Nucleus accumbens (tissue), 56 donors: ENCODE measurements at places on chromosomes 5 and 9.
A peak's percentile ranks its signal among the peaks of the same experiment; 100 is the strongest.

- DNase-seq = no peak
Observed at GRCh38 chr5:56069652-56070226, 75.0 kb upstream of the IL6ST start.

GRCh38 chr5:139190125-139190524 lies 8.0 kb downstream of the SIL1 start:
- no peak for DNase-seq

DNA sequence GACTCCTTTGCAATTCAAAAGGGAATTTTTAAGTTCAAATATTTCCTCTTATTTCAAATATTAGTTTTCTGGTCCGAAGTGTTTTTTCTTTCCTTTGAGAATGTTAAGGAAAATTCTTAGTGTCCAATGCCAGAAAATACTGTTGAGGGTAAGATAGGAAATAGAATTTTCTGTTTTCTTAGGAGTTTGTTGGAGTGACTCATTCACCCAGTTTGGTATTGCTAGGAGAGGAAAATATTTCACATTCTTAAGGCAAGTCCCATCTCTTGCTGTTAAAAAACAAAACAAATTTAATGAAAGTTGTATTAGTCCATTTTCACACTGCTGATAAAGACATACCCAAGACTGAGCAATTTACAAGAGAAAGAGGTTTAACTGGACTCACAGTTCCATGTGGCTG lies 349.2 kb upstream of the ADAMTSL1 start:
- no peak for DNase-seq

DNA sequence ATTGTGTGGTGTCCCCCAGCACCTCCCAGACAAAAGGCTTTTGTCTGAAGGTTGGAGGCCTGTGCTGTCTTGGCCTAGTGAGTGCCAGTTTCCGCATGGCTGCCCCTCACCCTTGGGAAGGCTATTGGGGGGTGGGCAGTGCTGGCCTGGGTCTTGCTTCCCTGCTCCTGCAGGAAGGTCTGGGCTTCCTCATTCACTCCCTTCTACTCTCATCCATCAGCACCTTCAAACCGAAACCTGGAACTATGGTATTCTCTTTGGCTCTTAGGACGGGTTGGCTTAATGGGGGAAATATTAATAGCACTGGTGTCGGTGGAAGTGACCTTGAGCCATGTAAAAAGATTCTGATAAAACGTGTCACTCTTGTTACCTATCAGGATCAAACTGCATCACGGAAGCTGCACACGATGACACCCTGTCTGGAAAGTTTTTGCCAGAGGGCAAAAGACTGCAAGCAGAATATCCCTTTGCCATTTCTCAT lies 34.0 kb upstream of the GLRX start:
- no peak for DNase-seq

- DNase-seq = no peak
Observed at GRCh38 chr5:64108674-64109073, 57.0 kb upstream of the RNF180 start.

DNA sequence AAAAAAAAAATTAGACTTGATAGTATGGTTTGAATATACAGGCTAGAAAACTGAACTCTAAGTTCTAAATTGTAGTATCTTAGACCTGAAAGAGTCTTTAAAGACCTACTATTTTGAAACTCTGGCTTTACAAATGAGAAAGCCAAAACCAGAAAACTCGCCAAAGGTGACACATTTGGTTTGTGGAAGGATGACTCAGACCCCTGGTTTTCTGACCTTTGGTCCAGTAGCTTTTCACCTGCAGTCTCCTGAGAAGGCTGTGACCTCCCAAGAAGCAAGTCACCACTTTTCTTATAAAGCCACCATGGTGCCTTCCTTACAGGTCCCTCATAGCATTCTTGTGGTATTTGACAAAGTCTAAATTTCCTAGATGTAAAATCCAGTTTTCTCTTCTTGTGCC lies 102.1 kb upstream of the CEP78 start:
- no peak for DNase-seq

DNA sequence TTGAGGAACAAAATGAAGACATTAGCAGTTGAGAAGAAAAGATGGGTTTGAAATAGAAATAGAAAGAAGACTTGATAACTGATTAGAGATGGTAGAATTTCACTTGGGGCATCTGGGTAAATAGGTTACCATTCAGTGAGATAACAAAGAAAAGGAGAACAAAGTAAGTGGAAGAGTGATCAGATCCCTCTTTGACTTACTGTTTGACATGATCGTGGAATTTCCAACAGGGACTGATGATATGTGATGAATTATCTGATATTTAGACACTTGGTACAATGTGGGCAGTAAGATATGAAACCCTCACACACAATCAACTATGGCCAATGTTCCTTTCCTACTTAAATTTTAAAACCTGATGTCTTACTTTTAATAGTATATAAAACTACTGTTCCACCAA lies 70.1 kb upstream of the STARD4 start:
- no peak for DNase-seq

GRCh38 chr5:172909931-172910502 lies 49.2 kb upstream of the RPL26L1 start:
- no peak for DNase-seq

GRCh38 chr9:30507166-30507565 lies 1877.3 kb upstream of the ACO1 start:
- no peak for DNase-seq

DNA sequence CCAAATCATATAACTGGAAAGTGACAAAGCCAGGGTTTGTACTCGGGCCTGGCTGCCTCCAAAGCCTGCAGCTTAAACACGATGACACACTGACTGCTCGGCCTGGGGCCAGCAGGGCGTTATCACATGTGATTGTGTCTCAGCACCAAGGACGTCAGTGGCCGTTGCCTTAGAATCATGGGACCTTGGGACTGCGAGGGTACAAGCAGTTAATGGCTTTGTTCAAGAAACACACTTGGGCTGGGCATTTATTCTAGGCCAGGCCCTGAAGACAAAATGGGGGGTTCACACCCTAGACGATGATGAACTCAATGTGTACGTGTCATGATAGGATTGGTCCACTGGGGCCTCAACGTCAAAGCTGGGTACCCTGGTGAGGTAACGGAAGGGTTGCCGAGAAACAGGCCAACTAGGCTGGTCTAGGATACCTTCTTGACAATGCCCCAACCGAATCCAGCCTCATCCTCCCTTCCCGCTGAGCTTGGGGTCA lies 13.0 kb downstream of the SH3PXD2B start:
- no peak for DNase-seq

GRCh38 chr5:116378777-116379121 lies 195.9 kb downstream of the SEMA6A start:
- no peak for DNase-seq

DNA sequence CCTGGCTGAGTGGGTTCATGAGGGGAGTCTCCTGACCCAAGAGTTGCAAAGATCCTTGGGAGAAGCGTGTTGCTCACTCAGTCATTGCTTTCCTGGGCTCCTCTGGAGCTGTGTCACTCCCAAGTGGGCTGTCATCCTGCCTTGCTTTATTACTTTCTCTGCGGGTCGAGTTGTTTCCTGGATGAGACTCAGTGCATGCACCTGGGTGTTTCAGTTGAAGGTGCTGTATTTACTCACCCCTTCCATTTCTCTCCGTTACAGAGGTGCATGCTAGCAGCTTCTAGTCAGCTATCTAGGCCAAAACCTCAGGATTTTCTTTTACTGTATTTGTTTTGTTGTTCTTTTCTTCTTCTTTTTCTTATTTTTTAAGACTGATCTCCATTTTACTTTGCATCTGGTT lies 785.5 kb upstream of the EDIL3 start:
- DNase-seq = no peak

DNA sequence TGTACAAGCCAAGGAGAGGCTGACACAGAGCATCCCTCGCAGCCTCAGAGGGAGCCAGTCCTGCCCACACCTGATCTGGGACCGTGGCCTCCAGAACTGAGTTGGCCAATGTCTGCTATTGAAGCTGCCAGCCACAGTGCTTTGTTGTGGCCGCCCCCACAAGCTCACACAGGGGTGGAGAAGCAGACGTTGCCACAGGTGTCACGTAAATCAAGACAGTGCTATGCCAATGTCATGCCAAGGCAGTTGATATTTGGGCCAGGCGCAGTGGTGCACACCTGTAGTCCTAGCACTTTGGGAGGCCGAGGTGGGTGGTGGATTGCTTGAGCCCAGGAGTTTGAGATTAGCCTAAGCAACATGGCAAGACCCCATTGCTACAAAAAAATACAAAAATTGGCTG lies 17.3 kb upstream of the TERT start:
- DNase-seq = no peak

DNA sequence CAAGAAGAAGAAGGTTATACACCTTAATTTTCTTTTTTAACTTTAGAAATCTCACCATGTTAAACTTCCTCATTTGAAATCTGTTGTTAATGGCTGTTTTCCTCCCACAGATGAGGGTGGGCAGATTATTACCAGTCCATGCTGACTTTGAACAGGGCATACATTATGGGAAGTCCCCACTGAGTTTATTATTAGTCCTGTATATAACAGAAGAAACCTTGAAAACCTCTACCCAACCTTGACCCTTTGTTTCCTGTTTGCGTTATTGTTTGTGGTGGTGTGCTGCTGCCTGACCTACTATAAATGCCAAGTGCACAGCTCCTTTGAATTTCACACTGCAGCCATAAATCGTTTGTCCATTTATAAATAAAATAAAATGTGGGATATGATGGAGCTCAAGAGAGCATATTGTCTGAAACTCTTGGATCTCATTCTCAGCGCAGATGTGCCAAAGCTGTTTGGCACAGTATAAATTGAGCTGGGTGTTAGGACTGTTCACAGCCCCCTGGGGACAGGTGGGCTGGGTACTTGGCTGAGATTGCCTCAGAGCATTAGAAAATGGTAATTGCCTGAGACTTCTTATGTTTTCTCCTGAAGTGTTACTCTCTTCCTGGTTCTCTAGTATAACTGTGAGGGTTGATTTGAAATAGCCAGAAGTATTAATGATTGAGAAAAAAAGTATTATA lies 139.6 kb downstream of the SPATA31D1 start:
- DNase-seq = no peak

GRCh38 chr5:178990491-178990890 lies 4.6 kb downstream of the GRM6 start:
- no peak for DNase-seq

GRCh38 chr9:76374783-76375559 lies 19.3 kb downstream of the RFK start:
- no peak for DNase-seq

- peak; percentile 6 for DNase-seq
Observed at GRCh38 chr5:118791926-118792734, 196.2 kb downstream of the DTWD2 start.

DNA sequence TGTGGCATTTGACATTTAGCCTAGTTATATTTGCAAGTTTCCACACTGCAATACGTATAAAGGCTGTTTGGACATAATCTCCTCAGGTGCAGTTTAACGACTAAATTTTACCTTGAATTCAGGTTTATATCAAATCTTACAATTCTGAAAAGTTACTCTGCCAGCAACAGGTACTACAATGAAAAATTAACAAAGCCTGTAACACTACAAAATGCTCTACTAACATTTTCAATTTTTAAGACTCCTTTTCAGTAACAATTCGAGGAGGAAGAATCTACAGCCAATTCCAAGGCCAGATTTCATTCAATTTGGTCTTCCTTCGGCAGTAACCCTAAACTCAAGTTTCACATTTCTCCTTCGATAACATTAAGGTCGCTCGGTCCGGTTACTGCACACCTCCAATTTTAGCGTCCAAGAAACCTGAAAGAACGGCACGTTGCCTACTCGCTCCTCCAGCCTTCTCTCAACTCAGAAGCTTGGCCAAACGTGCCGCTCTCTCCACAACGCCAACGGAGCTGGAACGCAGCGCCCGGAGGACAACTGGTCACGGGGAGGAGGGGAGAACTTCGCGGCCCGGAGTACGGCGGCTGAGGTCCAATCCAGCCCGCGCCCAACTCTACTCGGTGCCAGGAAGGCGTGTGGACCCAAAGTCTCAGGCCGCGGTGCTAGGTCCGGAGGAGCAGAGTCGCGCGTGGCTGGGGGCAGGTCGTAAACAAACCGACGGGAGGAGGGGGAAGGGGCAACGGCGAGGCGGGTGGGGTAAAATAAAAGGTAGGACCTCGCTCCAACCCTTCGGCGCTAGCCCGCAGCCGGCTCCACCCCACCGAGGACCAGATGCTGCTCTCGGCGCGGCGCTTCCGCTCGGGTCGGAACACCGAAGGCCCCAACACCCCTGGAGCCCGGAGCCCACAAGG lies 681 bp downstream of the FNIP1 start:
- DNase-seq = peak; percentile 65
